Calu3 (cell line): ENCODE measurements at places on chromosomes 1 and 21. TPM values are rescaled to one million over a fixed set of nuclear protein-coding genes. Genes with fewer than 3 reads are reported as not detected.

The APCS gene
- 0.66 TPM in 1 of 2 replicates, not detected in the other for total RNA-seq

The STUM gene
- not detected in 2 replicates for total RNA-seq

The CLCA2 gene
- not detected in 2 replicates for total RNA-seq

The OR2T33 gene
- total RNA-seq: not detected in 2 replicates

The PRDM16 gene
- total RNA-seq: 0.09 and 0.66 TPM in 2 replicates

The SLFNL1 gene
- 0.52 and 0.83 TPM in 2 replicates for total RNA-seq

DNA sequence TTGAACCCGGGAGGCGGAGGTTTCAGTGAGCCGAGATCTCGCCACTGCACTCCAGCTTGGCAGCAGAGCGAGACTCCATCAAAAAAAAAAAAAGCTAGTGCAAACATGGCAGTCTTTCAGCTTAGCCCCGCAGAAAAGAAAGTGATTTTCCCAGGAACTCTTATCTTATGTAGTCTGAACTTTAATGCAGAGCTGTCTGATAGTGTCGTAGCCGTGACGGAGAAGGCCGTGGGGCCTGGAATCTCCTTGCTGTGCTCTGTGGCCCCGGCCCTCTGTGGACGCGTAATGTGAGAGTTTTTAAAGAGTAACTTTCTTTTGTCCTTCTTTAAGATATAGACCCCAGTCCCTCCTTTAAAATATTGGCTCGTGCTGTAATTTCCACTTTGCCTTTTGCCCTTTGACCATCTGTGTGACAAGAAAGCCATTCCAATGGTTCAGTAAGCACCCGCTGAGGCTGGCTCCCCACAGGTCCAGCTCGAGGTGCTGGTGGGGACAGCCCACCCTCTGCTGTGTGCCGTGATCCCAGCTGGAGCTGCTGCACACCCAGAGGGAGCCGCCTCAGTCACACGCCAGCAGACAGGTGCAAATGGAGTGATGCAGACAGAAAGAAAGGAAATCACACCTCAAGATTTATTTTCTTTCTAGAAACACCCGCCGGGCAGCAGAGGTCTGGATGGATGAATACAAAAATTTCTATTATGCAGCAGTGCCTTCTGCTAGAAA, 164.0 kb downstream of the PGBD5 start:
- no peak for DNase-seq

DNA sequence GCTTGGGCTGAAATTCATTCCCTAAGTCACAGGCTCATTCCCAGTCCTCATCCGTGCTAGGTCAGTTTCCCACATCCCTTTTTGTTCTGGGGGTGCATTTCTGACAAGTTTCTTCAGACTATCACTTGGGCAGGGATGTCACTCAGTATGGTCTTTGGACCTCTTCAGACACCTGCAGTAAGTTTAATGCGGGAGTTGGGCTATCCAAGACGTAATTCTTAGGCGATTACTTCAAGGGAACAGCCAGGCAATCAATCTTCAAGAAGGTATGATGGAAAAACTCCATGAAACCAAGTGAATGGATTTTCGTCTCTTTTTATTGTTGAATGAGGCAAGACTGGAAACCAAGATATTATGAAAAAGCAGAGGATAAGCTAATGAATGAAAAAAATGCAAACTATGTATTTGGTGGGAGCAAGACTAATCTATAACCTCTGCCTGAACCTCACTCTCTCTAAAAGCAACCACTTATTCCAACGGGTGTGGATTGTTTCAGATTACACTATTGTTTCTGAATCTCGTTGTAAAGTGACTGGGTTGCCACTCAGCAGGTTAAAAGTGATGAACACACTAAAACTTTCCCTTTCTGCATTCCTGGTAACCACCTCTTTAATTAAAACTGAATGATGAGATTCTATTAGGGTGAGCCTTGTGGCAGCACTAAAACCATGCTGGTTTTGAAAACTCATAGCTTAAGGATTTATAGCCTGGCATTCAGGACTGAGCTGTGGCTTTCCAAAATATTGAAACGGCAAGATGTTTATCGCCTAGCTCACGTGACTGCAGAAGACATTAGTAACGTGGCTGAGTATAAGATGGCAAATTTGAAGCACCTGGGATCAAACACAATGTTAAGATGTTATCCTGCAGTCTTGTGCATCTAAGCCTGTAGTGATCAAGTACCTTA, 1.1 kb downstream of the RASAL2 start:
- DNase-seq: no peak

DNA sequence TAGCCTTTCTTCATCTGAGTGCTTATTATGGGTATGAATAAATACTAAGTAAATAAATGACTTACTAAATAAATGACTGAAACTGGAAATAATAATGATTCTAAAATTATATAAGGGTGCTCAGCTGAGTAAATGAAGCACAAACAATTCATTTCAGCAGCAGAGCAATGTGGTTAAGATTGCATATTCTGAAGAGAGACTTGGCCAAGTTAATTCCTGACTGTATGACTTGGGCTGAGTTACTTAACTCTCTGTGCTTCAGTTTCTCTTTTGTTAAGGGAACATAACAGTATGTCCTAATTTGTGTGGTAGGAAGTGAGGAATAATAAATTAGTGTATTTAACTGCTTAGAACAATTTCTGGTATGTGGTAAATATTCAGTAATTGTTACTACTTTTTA, 19.1 kb downstream of the AGL start:
- no peak for DNase-seq

- no peak for DNase-seq
Measured at GRCh38 chr1:235919127-235919832, 52.6 kb upstream of the LYST start.

- DNase-seq: no peak
Measured at GRCh38 chr1:4709641-4710040, 55.2 kb downstream of the AJAP1 start.

DNA sequence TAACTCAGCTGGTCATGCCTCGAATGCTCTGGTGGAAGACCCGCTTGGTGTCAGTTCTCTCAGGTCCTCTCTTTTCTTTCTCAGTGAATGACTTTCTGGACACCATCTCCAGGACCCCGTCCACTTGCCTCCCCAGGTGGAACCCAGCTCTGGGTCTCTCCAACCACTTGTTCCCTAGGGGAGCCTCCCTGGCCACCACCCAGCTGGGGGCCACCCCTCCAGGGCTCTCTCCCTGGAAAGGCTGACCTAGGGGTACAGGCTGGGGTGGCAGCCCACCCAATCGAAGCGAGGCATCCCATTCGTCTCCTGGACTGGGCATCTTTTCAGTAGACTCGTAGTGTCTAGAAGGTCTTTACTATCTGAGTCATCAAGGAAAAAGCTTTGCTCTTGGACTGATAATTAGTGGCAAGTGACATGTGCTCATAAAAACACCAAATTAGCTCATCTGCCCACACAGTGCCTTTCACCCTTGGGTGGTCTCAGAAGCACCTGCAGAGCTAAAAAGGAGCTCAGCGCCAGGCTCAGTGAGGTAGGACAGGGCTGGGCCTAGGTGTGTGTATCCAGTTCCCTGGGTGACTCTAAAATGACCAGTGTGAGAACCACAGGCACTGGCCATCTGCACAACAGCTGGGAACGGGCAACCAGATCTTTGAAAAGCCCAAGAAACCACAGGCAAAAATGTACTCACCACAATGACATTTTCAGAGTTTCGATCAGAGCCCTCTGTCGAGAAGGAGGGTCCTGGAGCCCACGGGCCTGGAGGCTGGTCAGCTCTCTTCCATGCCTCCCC, 2.4 kb upstream of the PDXK start:
- no peak for DNase-seq

DNA sequence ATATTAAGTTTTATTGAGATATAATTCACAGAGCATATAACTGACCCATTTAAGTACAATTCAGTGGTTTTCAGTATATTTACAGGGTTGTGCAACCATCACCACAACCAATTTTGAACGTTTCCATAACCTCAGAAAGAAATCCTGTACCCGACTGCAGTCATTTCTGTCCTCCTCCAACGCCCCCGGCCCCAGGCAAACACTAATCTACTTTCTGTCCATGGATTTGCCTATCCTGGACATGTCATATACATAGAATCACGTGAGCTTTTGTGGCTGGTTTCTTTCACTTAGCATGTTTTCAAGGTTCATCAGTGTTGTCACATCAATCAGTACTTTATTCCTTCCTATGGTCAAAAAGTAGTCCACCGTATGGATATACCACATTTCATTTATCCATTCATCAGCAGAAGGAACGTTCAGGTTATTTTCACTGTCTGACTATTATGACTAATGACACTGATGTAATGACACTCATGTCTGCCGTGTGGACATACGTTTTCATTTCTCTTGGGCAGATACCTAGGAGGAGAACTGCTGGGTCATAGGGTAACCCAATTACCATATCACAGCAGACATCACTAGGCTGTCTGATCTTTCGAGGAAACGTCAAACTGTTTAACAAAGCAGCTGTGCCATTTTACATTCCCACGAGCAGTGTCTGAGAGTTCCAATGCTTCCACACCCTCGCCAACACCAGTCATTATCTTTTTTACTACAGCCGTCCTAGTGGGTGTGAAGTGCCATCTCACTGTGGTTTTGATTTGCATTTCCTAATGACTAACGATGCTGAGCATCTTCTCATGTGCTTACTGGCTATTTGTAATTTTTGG, 30.8 kb downstream of the MRPL37 start:
- DNase-seq: no peak

- DNase-seq: no peak
Measured at GRCh38 chr1:219657186-219657585, 44.3 kb upstream of the ZC3H11B start.

DNA sequence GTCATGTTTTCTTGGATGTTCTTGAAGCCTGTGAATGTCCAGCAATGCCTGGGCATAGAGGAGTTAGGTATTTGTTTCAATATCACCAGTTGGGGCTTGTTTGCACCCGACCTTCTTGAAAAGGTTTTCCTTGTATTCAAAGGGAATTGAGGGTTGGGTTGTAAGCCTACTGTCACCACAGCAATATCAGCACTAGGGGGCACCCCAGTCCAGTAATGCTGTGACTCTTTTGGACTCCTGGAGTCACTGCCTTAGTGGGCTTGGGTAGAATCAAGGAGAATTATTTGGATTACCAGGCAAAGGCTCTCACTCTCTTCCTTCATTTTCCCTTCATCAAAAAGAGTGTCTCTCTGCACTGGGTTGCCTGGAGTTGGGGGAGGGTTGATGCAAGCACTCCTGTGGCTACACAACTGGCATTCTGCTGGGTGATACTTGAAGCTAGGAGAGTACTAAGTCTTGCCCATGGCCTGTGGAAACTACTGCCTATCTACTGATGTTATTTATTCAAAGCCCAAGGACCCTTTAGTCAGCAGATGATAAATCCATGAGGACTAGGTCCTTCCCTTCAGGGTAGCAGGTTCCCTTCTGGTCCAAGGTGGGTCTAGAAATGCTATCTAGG, 34.5 kb downstream of the OR10R2 start:
- DNase-seq: peak; percentile 66

DNA sequence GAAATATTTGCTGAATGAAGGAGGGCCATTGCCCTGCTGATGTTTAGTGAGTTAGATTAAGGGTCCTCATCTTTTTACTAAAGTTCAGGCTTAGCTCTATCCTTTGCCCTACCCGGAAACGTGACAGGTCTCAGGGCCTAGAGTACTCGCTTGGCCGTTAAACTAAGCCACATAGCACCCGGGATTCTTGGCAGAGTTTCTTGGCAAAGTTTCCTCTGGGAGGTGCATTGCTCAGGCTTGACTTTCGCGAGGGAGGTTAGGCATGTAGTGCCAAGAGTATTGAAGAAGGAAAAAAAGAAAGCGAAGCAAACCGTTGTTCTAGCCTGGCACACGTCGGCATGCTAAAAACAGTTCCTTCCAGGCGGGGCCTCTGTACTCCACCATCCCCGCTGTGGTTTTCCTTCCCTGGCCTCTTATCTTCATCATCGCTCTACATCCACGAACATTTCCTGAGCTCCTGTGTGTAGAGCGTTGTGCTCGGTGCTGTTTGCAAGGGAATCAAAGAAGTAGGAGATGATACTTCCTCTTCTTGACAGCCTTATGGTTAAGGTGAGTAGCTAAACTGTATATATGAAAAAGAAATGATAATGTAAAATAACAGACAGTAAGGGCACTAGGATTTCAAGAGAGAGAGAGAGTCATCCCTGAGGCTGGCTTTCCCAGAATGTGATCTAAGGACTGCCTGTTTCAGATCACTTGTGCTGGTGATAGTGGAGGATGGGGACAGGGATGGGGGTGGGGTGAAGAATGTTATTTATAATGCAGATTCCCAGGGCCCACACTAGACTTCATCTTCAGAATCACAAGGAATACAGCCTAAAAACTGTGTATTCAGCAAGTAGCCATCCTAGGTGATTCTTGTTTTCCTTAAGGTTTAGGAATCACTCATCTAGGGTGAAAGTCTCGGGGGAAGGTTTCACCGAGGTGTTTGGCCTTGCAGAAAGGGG, 18.8 kb downstream of the RNF220 start:
- peak; percentile 28 for DNase-seq

DNA sequence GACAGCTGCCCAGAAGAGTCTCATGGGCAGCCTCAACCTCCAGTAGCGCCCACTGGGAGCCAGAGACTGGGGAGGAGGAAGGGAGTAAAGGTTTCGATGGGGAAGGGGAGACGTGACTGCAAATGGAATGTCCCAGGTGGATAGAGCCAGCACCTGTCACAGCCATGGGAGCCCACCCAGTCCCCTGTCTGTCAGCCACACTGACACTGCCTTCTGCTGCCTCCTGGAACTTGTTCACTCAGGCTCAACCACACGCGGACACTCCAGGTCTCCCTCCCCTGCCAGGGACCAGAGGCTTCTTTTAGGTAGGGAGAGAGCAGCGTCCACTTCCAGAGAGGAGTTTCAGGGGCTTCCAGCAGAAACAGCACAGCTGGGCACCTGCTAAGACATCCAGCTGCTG, 346.3 kb downstream of the NPHP4 start:
- DNase-seq: no peak

GRCh38 chr1:19762175-19762779, 37.4 kb downstream of the TMCO4 start:
- peak; percentile 55 for DNase-seq

DNA sequence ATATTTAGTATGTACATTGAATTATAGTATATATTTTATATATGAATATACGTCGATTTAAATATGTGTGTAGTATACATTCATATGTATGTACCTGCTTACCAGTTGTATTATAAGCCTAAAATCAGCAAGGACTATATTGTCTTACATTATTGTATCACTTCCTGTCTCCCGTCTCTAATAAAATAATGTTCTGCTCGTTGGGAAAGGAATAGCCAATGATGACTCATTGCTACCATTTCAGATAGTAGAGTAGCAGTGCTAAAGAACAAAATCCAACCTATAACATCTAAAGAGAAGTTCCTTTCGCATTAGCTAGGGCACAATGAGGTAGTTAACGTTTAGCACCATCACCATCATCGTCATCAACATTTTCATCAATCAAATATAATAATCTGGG, 39.9 kb upstream of the SMYD2 start:
- no peak for DNase-seq

DNA sequence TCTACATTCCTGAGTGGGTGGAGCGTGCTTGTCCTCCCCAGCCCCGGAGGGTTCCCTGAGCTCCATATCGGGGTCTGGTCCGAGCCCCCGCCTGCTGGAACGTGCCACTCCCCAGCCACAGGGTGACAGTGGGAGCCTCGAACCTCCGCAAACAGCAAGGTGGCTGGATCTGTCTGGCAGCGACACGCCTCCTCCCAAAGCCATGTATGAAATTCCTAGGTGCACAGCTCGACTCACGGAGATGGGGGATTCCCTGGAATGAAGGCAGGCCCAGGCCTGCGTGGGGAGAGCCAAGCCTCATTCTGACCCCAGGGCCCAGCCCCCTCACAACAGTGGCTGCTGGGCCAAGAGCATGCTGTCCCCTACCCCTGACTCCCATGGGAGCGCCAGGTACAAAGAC, 32.9 kb downstream of the TP73 start:
- DNase-seq: no peak
